ENCODE measurements at places on chromosomes 16 and 17.

DNA sequence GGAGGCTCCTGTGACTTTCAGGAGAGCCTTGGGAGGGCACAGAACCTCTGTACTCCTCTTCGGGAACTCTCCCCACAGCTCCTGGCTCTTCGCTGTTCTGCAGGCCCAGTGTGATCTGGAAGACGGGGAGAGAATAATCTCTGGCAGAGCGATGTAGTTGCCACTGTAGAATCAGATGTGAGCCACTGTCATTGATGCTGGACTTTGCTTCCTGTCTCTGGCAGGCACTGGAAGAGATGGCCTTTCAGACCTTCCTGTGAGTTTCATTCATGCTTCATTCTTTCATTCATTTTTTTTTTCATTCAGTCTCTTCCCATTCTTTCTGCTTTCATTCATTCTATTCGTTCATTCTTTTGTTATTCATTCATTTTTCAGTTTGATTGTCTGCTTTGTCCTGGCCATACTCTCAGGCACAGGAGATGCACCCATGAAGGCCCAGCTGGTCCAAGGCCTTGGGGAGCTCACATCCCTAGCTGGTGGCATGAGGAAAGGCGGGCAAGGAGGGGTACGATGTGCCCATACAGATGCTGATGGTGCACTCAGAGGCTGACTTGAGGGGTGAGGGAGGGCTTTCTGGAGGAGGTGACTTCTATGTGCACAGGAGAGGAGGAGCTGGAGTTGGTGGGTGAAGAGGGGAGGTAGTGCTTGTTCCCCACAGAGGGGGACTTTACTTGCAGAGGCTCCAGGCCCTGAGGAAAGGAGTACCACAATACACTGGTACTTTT, 44.2 kb downstream of the CMIP start:
- no peak for DNase-seq

DNA sequence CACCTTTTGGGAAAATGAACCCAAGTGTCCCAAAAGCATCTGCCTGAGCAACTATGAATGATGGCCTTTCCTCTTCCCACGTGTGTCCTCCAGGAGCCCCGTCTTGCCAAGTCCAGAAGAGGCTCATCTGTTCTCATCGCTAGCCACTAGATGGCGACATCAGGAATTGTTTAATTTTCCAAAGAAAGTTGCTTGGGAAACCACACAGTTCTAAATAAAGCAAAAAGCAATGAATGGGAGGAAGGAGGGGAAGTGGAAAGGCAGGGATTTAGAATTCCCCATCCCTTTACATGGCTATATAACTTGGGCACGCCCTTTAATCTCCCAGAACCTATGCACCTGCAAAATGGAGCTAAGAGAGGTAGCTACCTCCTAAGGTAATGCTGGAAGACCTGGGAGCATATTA, 9.0 kb upstream of the CDH5 start:
- peak; percentile 42 for DNase-seq

DNA sequence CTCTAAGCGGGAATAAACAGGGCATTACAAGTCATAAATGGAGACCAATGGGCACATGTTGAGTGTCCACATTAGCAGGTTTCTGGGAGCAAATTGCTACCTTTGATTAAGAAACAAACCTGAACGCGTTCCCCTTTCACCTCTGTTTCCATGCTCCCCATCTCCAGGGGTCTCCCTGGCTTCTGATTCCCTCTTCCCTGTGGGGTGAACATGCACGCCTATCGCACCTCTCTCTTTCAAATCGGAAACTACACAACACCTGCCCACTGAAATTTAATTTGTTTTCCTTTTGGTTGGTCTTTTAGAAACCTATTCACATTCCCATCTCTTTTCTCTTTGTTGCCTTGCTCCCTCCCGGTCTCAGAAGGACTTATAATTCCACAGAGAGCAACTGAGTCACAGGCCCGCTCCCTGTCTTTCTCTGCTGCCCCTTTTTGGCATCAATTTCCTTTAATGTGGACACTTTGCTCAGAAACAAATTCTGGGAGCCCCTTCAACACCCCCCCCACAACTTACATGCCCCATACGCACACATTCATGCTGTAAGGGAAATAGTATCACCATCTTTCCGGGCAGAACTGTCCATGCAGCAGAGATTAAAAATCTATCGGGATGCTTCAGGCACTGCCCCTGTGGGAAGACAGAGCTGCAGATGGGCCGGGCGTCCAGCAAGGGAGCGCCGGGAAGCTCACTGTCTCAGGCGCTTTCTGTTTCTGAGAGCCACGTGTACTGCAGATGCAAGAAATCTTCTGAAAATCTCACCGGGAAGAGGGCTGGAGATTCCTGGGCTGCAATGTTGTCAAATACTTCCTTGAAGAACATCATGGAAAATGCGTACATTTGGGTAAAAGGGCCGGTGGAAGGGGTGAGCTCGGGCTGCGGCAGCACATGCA, 7.2 kb upstream of the FOXF1 start:
- no peak for DNase-seq

- no peak for DNase-seq
Observed at GRCh38 chr16:1771864-1772361, 570 bp upstream of the NME3 start.

- no peak for DNase-seq
Observed at GRCh38 chr17:58329035-58329809, 627 bp upstream of the TSPOAP1 start.

DNA sequence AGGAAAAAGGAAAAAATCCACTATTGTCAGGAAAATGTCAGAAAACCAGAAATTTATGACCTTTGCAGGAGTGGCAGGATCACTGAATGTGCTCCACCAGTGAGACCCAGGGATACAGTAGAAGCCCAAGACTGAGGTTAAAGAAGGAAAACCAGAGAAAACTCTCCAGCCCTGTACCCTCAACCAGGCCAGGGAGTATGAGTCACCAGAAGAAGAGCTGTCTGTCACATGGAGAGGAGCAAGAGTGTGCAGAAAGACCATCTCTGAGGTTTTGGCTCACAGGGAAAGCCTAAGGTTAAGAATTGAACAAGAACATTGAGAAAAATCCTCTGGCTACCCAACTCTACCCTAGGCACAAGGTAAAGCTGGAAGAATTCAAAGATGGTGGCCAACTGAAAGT, 47.6 kb upstream of the MON1B start:
- DNase-seq, result no peak

- no peak for DNase-seq
Observed at GRCh38 chr16:51243936-51244436, 92.9 kb upstream of the SALL1 start.

- DNase-seq, result no peak
Observed at GRCh38 chr16:14668556-14669223, 25.4 kb downstream of the PLA2G10 start.

DNA sequence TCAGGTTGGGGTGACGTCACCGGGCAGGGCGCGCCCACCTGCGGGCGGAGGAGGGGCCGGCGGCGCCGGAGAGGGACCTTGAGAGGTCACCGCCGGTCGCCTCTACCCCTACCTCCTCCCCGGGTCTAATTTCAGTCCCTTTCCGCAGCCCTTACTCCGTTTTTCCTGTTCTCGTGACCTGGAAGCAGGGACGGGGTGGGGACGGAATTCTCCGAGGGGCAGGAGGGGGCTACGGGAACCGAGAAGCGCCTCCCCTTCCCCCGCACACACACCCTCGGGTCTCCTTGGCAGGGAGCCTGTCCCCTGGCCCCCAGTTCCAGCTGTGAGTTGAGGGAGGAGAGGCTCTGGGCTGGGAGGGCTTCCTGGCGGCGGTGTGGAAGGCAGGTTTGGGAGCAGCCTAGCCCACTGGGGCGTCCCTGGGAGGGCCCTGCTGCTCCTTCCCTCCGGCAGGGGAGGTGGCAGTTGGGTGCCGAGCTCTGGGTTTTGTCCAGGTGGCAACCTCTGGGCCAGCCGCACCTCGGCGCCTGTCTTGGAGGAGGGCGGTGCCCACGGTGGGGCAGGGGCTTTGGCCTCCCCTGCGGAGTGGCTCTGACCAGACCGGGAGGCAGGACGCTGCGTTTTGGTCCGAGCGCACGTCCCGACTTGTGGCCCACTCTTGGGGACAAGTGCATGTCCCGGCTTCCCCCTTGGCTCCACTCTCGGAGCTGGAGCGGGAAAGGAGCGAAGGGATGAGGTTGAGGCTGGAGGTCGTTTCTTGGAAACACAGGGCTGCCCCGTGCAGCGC, 773 bp downstream of the SYNGR3 start:
- DNase-seq, result no peak
